ENCODE measurements at places on chromosomes 4 and X.

DNA sequence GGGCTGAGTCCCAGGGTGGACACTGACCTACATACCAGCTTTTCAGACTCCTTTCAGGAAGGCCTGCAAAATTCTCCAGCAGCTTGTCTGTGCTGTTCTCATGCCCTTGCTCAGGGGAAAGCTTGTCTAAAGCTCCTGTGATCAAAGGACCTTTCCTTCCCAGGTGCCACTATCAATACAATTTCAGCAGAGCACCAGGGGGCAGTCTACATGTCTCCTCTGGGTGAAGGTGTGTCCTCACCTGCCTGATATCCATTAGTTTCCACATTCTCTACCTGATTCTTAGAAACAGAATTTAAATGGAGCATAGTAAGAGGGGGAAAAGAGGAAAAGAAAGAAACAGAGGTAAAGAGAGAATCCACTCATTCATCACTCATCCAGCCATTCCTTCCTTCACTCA is 114.2 kb downstream of the PPARGC1A start:
- no peak for DNase-seq

GRCh38 chr4:190014771-190015537 is 12.1 kb downstream of the FRG2 start:
- peak; percentile 18 for DNase-seq

GRCh38 chr4:174173360-174173759 is 110.1 kb downstream of the FBXO8 start:
- no peak for DNase-seq

DNA sequence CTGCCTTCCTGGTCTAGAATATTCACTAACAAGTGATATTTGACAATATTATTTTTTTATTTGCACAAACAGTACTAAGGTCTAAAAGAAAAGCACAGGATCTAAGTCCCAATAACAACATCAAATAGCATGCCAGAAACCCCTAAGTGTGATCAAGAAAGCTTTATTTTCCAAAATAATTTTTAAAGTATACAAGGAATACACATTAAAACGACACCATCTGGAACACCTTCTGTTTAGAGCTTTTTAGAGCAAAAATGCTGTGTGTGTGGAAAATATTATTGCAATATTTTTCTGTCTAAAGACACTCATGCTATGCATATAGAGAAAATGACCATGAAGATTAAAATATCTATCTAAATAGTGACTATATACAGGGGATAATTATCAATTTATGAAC is 103.1 kb downstream of the ARAP2 start:
- DNase-seq = no peak

DNA sequence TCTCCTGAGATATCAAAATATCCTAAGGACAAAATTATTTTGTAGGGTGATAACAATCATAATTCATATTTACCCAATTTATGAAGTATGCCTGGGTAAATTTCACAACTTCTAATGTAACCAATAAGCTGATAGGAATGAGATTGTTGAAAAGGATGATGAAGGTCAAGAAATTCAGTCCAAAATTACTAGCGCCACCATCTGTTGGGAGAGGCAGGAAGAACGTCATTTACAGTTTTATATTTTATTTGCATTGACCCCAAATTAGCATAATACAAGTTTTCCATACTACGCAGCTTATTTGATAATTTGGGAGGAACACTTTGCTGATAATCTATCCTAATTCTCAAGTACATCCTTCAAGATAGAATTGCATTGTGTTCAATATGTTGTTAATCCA is 78.7 kb downstream of the ATP8A1 start:
- DNase-seq = no peak

DNA sequence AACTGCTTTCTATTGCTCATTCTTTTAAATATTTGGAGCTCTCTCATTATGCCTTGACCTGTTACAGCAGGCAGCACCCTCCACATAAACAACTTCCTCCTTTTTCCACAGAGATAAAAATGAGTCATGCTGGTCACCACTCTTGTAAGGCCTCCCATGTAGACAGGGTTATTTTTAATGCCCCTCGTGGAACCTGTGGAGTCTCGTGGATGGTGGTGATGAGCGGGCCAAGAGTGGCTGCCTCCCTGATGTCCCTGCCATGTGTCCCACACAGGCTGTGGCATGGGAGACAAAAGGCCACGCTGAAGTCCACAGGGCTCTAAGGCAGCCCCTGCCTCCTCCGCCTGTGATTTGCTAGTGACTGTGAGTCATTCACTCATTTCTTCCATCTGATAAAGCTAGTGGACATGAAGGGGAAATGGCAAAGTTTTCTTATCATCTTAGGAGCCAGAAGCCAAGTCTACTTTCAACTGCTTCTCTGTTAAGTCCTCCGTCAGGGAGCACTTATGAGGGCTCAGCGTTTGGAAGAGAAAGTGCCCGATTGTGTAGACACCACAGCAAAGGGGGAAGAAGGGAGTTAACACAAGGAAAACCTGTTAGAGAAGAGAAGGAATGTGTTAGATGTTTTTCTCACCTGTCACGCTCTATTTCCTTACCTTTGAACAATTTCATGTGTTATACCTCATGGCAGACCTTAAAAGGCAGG is 121.6 kb upstream of the FAT1 start:
- DNase-seq = peak; percentile 46

GRCh38 chr4:86132468-86132867 is 227.4 kb downstream of the MAPK10 start:
- DNase-seq = no peak

- DNase-seq = no peak
Observed at GRCh38 chr4:98470831-98471230, 187.6 kb downstream of the TSPAN5 start.

- no peak for DNase-seq
Observed at GRCh38 chr4:7989654-7990053, 50.0 kb upstream of the AFAP1 start.

- DNase-seq = no peak
Observed at GRCh38 chr4:71187404-71188155, 151.2 kb upstream of the SLC4A4 start.

DNA sequence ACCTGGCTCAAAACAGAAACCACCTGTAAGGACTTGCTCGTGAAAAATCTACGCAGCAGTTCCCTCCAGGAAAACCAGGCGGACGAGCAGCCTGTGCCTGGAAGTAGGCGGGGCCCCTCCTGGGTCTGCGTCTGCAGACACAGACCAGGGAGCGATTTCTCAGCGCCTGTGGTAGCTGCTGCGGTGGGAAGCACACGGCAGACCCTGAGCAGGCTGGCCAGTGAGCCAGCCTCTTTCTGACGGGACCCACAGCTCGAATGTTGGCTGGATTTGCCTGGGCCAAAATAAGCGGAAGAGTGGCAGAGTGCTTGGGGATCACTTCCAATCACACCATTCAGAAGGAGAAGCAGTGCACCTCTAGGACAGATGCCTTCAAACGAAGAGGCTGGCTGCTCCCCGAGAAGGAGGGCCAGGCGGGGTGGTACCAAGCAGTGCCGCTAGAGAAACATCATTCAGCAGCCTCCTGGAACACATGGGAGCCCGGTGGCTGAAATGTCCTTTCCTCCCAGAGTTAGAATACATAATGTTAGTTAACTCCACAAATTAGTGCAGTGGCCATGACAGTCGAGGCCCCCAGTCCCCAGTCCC is 85.9 kb downstream of the GATB start:
- DNase-seq = no peak

GRCh38 chr4:111037591-111038360 is 414.9 kb upstream of the PITX2 start:
- DNase-seq = no peak

DNA sequence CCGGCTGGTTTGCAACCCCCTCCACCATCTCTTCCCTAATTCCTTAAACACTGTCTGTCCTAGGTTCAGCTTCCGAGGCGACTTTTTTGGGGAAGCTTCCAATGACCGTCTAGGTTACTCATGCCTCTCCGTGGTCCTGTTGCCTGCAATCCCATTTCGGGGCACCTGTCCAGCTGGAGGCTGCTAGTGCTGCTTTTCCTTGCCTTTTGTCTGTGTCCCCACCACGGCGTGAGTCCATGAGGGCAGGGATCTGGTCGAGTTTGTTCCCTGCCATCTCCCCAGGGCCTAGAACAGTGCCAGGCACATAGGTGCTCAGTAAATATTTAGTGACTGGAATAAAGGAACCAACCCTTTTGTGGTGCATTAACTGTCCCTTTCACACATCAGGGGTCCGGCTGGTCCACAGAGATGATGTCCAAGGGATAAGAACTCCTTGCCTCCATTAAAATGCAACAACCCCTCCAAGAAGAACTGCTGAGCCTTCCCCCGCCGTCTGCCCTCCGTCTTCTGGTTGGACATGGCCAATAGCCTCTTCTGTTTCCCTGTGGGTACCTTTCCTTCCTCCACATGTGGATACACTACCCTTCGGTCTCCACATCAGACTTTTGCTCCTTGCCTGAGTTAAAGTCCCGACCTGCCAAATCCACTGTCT is 5.7 kb upstream of the SORCS2 start:
- DNase-seq = no peak

GRCh38 chr4:184320631-184321030 is 103.0 kb upstream of the ENPP6 start:
- no peak for DNase-seq

- DNase-seq = no peak
Observed at GRCh38 chr4:16812041-16812440, 86.4 kb downstream of the LDB2 start.

DNA sequence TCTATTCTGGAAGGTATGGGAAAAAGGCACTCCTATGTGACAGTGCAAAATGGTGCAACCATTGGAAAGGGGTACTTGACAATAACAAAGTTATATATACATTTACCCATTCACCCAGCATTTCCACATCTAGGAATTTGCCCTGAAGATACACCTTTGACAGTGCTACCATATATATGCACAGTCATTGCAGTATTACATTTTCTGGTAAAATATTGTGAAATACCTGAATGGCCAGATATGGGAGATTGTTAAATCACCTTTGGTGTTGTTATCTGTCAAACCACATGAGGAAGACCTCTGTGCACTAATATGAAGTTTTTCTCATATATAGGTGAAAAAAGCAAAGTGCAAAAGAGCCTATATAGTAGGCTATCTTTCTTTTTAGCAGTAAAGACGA is 53.5 kb downstream of the SMAD1 start:
- no peak for DNase-seq

- DNase-seq = no peak
Observed at GRCh38 chr4:161841759-161842158, 322.0 kb downstream of the FSTL5 start.

- no peak for DNase-seq
Observed at GRCh38 chrX:124127496-124127895, 166.0 kb downstream of the STAG2 start.

DNA sequence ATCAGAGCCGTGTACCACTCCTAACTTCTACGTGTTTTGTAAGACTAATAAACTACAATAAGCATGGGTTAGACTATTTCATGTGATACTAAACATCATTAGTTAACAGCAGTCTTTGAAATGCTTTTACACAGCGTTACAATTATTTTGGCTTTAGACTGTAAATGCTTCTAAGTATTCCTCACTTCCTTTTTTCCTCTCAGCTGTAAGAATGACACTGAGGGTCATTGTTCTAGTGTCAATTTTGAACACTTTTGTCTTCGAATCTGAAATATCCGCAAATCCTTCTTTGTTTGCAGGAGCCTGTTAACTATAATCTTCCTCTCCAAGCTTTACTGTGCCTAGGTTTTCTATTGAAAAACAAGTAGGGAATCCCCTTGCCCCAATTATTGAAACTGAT is 1.5 kb downstream of the ABCE1 start:
- DNase-seq = no peak

GRCh38 chrX:65697915-65698796 is 30.7 kb downstream of the MSN start:
- DNase-seq = no peak

GRCh38 chr4:89266128-89266527 is 41.5 kb downstream of the GPRIN3 start:
- no peak for DNase-seq

GRCh38 chr4:74777531-74777930 is 16.8 kb downstream of the BTC start:
- no peak for DNase-seq

DNA sequence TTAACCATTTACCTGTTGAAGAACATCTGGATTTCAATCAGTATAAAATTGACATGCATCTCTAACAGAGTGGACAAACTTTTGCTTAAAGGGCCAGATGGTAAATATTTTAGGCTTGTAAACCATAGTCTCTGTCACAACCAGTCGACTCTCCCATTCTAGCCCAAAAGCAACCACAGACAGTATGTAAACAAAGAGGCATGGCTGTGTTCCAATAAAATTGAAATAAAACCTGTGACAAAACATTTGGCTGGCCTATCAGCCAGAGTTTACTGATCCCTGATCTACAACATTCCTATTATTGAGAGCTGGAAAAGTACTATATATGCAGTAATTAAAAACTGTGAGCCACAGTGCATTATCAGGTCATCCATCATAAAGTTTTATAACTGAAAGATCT is 3.2 kb downstream of the CENPC start:
- DNase-seq = no peak

- no peak for DNase-seq
Observed at GRCh38 chr4:113673450-113673849, 88.1 kb downstream of the CAMK2D start.

GRCh38 chr4:69823481-69824186 is 36.3 kb downstream of the SULT1E1 start:
- DNase-seq = peak; percentile 18

DNA sequence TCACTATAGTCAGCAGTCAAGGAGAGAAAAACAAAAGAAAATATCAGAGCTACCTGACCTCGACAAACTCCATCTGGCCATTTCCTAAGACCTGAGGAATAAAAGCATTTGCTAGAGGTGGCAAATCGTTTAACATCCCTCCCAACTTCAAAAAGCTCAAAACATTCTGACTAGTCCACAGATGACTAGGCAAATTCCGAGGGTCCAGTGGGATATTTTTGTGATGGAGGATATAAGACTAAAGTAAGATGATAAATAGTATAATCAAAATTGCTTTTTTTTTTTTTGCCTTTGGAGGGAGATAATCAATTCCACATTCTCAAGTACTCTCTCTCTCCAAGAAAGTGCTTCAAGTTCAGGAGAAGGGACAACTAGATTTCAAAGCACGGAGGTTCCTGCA is 119.1 kb upstream of the ETNPPL start:
- no peak for DNase-seq

- DNase-seq = no peak
Observed at GRCh38 chr4:143441678-143442077, 71.8 kb upstream of the SMARCA5 start.

- no peak for DNase-seq
Observed at GRCh38 chr4:140099983-140100382, 54.0 kb downstream of the MAML3 start.

DNA sequence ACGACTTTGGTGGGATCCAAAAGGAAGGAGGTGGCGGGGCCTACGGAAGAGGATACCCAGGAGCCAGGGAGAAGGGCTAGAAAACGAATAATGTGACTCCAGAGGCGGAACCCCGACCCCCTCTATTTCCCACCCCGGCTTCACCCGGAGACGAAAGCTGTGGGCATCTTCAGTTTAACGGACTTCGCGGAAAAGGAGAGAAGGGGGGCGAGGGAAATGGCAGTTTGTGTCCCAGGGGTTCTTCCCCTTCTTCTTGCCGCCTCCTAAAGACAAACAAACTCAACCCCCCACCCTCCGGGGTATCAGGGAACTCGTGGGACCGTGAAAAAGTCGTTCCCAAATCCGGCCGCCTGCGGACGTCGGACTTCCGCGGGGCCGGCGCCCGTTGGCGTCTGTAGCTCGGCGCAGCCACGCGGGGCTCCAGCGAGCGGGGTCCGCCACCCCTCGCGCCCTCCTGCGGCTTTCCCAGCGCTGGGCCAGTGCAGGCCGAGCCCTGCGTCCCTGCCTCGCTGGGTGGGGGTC is 3.6 kb upstream of the LEF1 start:
- no peak for DNase-seq

All from HS-5 (cell line).